ENCODE measurements at places on chromosomes 1 and 21. TPM values are rescaled to one million over a fixed set of nuclear protein-coding genes. Genes with fewer than 3 reads are reported as not detected.

FMO3 gene
- not detected for total RNA-seq

COL6A2 gene
- total RNA-seq = 2.5 TPM

SEMA4A gene
- total RNA-seq = 35.3 TPM

HCN3 gene
- total RNA-seq = 3.4 TPM

KDF1 gene
- total RNA-seq = not detected

S100A9 gene
- 0.77 TPM for total RNA-seq

PRELP gene
- total RNA-seq = not detected

NGF gene
- total RNA-seq = not detected

LIPI gene
- not detected for total RNA-seq

GRCh38 chr1:203402629-203403337 is 51.9 kb upstream of the FMOD start:
- peaks cover 23% of the 10 kb centered on the region for H3K27me3 ChIP-seq
- H3K36me3 ChIP-seq = no peaks in the 10 kb centered on the region
- no peak for DNase-seq

GRCh38 chr1:168775366-168775765 is 46.4 kb upstream of the DPT start:
- H3K4me1 ChIP-seq = no peaks in the 10 kb centered on the region
- no peak overlapping the region for H3K4me3 ChIP-seq
- H3K27me3 ChIP-seq = peaks cover 11% of the 10 kb centered on the region

GRCh38 chr1:178574345-178574744 is 61.4 kb downstream of the TEX35 start:
- no peaks in the 10 kb centered on the region for H3K36me3 ChIP-seq
- DNase-seq = no peak
- H3K4me1 ChIP-seq = no peaks in the 10 kb centered on the region
- H3K27me3 ChIP-seq = peaks cover 1% of the 10 kb centered on the region
- H3K4me3 ChIP-seq = no peak overlapping the region

GRCh38 chr1:222301652-222302051 is 246.3 kb downstream of the HHIPL2 start:
- no peak overlapping the region for H3K4me3 ChIP-seq
- DNase-seq = no peak
- H3K4me1 ChIP-seq = no peaks in the 10 kb centered on the region
- H3K36me3 ChIP-seq = no peaks in the 10 kb centered on the region
- no peak overlapping the region for H3K27ac ChIP-seq

DNA sequence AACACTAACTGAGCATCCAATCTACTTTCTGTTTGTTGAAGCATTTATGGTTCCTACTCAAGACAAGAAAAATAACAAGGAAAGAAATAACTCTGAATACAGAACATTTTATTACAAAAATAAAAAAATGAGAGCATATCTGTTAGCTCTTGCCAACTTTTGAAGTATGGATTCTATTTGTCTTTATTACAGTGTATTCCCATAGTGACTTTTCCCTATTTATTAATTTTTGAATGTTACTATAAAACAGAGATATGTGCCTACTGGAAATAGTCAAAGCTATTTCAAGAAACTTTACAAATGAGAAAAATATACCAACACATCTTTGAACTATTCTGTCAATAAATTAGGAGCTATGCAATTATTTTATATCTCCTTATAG is 153.0 kb downstream of the HLX start:
- no peak overlapping the region for H3K27ac ChIP-seq
- no peaks in the 10 kb centered on the region for H3K36me3 ChIP-seq
- H3K4me3 ChIP-seq = no peak overlapping the region

DNA sequence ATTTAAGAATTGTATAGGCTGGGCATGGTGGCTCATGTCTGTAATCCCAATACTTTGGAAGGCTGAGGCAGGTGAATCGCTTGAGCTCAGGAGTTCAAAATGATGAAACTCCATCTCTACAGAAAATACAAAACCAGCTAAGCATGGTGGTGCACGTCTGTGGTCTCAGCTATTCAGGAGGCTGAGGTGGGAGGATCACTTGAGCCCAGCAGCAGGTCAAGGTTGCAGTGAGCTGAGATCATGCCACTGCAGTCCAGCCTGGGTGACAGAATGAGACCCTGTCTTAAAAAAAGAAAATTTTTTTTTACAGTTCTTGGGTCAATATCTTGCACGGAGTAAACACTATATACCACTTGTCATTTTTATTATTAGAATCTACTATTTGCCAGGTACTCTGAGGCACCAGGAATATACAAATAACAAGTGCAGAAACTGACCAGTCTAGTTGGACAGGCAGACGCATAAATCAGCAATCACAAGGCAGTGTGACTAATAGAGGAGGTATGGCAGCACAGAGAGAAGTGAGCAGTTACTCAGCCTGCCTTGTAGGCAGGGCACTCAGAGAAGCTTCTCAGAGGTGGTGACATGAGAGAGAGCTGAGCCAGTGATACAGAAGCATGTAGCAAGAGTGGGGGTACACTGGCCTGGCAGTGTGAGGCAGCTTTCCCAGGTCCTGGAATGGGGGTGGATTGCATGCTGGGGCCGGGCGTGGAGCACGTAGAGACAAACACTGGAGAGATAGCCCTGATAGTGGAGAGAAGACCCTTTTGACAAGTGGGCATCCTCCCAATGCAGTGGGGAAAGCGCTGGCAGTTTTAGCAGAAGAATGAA is 8.0 kb downstream of the PHLDA3 start:
- DNase-seq = no peak
- no peak overlapping the region for H3K27ac ChIP-seq
- H3K4me1 ChIP-seq = no peaks in the 10 kb centered on the region

DNA sequence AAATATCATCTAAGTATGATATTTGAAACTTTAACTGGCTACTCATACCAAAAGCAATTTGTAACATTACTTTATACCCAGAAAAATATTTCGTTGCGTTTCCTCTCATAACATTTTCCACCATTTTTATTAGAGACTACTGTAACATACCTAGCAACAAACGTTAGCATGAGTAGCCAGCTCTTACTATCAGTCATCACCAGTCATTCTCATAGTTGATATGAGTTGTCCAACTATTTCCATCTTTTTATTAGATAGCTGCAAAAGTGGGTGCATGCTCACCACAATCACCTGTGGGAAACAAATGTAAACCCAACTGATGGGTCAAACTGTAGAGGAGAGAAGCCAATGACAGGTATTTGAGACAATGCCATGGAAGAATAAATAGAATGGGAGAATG is 114.6 kb downstream of the AKT3 start:
- H3K4me3 ChIP-seq = no peak overlapping the region
- peaks cover 8% of the 10 kb centered on the region for H3K4me1 ChIP-seq
- no peak overlapping the region for H3K27ac ChIP-seq
- no peaks in the 10 kb centered on the region for H3K27me3 ChIP-seq
- H3K36me3 ChIP-seq = no peaks in the 10 kb centered on the region

GRCh38 chr1:69649383-69649990 is 81.8 kb downstream of the LRRC7 start:
- no peaks in the 10 kb centered on the region for H3K36me3 ChIP-seq
- no peak overlapping the region for H3K27ac ChIP-seq
- DNase-seq = no peak
- no peaks in the 10 kb centered on the region for H3K4me1 ChIP-seq

GRCh38 chr1:119046429-119046784 is 58.3 kb upstream of the TBX15 start:
- no peaks in the 10 kb centered on the region for H3K27me3 ChIP-seq
- H3K4me1 ChIP-seq = no peaks in the 10 kb centered on the region
- no peak for DNase-seq
- H3K4me3 ChIP-seq = no peak overlapping the region
- no peaks in the 10 kb centered on the region for H3K36me3 ChIP-seq

- no peaks in the 10 kb centered on the region for H3K4me1 ChIP-seq
- peaks cover 2% of the 10 kb centered on the region for H3K27me3 ChIP-seq
- no peaks in the 10 kb centered on the region for H3K36me3 ChIP-seq
- no peak overlapping the region for H3K27ac ChIP-seq
- H3K4me3 ChIP-seq = no peak overlapping the region
Observed at GRCh38 chr1:200963076-200963475, 60.4 kb downstream of the KIF21B start.

DNA sequence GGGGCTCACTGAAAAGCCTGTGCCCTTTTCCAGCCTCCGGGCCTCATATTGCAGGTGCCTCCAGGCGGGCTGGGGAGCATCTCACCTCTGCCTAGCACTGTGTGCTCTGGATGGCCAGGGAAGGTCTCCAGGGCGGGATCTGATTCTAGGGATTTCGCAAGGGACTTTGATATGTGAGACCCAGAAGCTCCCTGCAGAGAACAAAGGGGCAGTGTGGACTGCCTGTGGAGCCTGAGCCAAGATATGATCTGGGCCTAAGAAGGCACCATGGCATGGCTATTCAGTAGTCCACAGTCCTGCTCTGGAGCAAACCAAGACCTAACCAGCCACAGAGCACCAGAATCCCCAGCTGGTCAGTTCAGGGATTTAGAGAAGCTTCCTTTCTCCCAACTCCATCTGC is 157.2 kb downstream of the ST6GALNAC5 start:
- H3K4me3 ChIP-seq = no peak overlapping the region
- H3K27me3 ChIP-seq = peaks cover 3% of the 10 kb centered on the region
- no peak for DNase-seq
- no peak overlapping the region for H3K27ac ChIP-seq

DNA sequence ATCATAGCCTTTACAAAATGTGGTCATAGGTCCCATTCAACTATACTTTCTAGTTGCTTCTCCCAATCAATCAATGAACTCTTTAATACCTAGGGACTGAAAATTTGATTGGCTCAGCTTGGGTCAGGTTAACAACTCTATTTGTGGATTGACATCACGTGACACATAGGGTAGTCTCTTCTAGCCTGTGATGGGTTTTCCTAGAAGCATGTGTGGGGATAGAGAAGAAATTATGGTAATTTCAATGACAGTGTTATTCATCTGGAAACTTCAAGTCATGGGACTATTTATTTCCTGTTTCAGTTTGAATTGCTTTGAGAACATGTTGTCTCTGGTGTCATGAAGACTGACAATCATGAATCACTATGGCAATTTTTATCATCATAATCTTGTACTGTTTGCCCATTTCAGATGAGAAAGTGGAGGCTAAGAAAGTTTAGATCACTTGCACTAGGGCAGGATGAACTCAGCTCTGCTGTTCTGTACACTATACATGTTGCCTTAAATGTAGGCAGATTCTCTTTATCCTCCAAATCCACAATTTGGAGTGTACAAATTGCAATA is 529.9 kb upstream of the BEND5 start:
- no peak for DNase-seq
- no peaks in the 10 kb centered on the region for H3K36me3 ChIP-seq
- no peaks in the 10 kb centered on the region for H3K4me1 ChIP-seq
- H3K27ac ChIP-seq = no peak overlapping the region
- no peak overlapping the region for H3K4me3 ChIP-seq

GRCh38 chr21:14251336-14251735 is 35.4 kb downstream of the RBM11 start:
- no peak for DNase-seq
- no peak overlapping the region for H3K27ac ChIP-seq
- H3K36me3 ChIP-seq = no peaks in the 10 kb centered on the region
- no peak overlapping the region for H3K4me3 ChIP-seq
- H3K4me1 ChIP-seq = peaks cover 7% of the 10 kb centered on the region

DNA sequence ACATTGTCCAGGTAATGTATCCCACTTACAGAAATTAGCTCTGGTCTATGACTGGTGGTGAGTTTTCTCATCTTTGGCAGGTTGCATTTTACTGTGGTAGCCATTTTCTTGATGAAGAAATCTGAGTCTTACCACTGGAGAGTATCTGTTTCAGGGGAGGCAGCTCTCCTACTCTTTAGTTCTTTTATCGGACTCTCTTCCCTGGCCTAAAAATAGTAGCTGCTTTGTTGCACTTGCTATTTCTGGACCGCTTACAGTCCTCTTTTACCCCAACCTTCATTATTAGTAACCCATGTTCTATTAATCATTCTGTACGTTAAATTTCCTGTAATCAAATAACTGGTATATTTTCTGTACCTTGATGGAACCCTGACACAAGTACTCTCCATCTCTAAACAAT is 720.8 kb downstream of the PLA2G4A start:
- no peak for DNase-seq
- H3K4me1 ChIP-seq = no peaks in the 10 kb centered on the region
- no peaks in the 10 kb centered on the region for H3K27me3 ChIP-seq

DNA sequence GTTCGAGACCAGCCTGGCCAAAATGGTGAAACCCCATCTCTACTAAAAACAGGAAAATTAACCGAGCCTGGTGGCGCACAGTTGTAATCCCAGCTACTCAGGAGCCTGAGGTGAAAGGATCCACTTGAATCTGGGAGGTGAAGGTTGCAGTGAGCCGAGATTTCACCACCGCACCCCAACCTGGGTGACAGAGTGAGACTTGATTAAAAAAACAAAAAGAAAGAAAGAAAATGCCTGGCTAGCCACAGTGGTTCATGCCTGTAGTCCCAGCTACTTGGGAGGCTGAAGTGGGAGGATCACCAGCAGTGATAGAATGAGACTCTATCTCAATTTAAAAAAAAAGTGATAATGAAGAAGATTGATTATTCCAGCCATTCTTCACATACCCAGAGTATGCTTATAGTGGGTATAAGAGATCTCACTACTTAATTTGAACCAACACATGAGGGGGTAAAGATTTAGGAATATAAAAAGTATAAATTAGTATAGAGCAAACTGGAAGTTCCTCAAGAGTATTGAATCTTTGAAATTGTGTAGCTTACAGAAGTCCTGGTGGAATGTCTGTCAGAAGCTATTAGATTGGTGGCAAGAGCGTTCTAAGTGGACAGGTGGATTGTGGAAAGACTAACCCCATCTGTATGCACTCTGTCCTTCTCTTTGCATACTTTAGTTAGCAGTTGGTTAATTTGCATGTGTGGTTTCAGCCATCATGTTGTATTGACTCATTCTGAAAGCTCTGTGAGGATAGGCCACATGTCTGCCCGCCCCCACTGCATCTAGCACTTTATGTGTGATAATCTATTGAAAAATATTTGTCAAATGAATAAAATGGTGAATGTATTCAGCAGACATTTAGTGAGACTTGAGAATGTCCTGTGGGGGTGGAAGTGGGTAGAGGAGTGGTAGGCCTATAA is 25.0 kb downstream of the RLF start:
- peak; percentile 36 for DNase-seq
- H3K27me3 ChIP-seq = no peaks in the 10 kb centered on the region
- peaks cover 22% of the 10 kb centered on the region for H3K36me3 ChIP-seq
- H3K4me1 ChIP-seq = peaks cover 46% of the 10 kb centered on the region
